Lower lobe of right lung (tissue), 2 donors: ENCODE measurements at places on chromosomes 7 and 10.

DNA sequence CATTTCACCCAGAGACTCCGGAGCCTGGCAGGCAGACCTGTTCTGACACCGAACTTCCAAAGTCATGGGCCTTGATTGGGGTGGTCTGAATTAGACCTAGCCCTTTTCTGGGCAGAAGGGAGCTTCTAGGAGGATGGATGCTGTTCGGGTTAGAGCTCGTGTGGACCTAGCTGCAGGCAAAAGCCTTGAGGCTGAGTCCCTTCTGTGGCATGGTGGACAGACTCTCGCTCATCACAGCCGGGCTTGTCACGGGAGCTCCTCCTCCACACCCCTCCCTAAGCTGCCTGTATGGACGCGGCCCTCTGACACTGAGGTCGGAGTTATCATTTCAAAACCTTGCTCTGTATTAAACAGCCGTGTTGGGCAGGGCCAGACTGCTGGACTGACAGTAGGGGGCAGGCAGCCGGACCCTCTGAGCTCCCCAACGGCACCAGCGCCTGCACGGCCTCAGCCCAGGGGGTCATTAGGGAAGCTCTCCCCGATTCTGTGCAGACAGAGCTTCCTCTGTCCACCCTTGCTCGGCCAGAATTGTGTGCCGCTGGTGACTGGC lies 2.2 kb downstream of the IRF5 start:
- peak; percentile 60 for DNase-seq

DNA sequence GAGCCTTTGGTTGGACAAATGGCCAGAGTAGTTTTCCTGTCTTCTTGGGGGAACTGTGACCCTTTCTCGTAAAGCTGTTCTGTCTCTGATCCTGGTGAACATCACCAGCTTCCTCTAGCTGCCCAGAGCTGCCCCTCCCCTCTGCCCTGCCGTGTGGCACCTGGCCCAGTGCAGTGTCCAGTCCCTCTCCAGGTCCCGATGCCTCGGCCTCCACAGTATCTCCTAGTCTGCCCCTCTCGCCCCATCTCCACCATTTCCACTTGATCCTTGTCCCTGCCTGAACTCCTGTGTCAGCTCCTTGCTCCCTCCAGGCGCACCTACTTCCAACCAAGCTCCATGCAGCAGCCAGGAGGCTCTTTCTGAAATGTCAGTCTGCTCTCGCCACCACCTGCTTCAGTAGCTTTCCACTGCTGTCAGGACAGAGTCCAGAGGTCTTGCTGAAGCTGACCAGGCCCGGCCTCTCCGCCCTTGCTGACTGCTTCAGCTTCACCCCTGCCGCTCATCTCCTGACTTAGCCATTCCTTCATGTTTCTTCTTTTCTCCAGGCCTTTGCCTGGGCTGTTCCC lies 133.6 kb downstream of the GRK5 start:
- no peak for DNase-seq

DNA sequence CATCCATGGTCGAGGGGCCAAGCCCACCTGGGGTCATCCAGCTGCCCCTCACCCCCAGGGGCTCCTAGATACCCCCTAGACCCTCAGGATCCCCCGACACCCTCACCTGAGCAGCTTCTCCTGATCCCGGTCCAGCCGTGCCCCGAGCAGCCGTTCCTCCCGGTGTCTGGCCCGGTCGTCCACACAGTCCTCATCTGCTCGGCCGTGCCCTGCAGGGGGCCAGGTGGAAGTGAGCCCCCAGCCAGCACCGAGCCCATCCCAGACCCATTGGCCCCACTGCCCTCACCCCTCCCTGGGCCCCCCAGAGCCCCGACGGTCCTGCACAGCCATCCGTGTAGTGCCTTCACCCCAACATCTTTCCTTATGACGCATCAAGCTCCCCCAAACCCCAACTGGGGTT lies 45.8 kb downstream of the TNRC18 start:
- DNase-seq = no peak

- DNase-seq = no peak
Measured at GRCh38 chr7:99457050-99457649, 8.8 kb downstream of the ATP5MF start.

GRCh38 chr7:148909568-148909967 lies 25.5 kb upstream of the EZH2 start:
- no peak for DNase-seq

DNA sequence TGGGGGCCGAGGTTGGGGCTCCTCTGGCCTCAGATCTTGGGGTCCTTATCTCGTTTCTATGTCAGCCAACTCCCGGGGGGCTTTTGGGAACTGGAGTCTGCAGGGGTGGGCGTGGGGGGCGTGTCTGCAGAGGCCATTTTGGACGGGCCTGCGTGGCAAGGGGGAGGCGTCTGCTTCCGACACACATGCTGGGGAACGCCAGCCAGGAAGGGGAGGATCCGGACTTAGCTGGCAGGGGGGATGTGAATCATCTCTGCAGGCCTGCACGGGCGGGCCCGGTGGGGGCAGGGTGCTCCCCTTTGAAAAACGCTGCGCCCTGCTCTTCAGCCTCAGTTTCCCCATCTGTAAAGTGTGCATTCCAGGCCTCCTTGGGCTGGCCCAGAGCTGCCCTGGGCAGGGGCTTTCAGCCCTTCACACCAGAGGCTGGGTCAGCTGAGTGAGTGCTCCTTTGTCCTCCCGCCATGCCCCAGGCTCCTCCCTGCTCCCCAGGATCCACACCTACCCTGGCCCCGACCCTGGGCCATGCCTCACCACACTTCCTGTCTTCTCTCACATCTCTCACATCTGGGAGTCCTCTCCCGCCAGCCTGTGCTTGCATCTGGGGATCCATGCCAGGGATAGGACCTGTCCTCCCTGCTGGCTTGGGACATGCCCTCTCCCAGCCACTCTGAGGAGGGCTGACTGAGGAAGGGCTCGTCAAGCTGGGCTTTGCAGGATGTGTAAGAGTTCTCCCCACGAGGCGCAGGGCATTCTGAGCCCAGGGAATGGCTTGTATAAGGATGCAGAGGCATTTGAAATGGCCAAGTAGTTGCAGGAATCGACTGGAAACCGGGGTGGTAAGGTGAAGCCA lies 172.6 kb upstream of the TNRC18 start:
- peak; percentile 71 for DNase-seq

DNA sequence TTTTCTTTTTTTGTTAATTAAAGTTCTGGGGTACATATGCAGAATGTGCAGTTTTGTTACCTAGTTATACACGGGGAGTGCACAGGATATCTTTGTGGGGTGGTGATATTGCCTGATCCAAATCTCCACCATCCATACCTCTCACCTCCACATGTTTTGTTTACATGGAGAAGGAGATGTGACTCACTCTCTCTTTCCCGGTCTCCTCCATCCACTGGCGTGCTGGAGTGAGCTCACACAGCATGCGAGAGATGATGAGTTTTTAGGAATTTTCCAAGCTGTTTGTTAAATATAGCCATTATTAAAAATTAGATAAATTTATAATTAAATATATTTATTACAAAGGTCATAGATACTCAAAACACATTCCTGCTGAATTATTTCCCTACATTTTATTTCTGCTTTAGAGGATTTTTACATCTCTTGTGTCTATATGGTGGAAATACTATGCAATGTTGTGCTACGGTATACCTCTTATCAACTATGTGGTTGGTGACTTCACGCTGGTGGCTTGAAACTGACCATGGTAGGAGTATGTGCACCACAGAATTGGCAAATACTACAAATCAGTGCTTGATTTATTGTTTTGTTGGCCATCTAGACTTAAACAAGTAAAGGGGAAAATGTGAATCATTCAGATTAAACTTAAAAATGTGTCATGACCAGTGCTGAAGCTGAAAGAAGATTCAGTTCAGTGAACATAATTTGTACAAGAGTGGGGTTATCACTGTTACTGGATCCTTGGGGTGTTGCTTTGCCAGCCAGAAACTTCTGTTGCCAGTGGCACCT lies 107.9 kb upstream of the FAM180A start:
- no peak for DNase-seq

GRCh38 chr10:95242581-95243317 lies 48.1 kb downstream of the PDLIM1 start:
- DNase-seq = no peak

- DNase-seq = no peak
Measured at GRCh38 chr7:92706563-92706962, 116.4 kb upstream of the FAM133B start.

GRCh38 chr10:84196083-84196482 lies 1.7 kb downstream of the CDHR1 start:
- no peak for DNase-seq

DNA sequence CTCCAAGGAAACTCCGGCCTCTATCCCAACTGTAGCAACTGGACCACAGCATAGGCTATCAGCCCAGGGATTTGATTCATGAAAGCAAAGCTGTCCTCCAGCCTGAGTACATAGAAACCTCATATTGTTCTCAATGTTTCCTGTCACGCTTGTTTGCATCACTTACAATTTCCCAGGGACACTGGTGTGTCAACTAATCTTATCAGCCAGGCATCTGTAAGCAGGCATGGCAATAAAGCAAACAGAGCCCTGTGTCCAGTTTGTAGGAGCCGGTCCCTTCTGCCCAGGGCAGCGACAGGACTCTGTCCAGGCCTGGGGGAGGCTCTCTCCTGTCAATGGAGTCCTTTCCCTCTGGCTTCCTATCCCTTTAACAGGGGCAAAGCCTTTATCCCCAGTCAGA lies 23.0 kb upstream of the CDHR3 start:
- DNase-seq = no peak

DNA sequence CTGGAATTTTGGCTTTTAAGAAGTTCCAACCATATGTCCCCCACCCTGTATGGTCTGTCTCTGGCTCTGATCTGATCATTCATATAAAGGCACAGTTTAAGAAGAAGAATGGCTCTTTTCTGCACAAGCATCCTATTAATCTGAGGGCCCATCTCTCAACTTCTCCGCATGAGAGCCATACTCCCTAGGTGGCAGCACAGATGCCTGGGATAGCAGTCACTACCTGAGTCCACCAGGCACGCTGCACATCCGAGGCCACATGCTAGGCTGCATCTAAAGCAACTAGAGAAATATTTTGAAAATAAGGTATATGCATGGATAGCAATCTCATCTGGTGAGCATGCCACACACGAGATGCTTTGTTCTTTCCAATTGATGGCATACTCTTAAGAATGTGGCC lies 565.5 kb downstream of the PARD3 start:
- DNase-seq = no peak

DNA sequence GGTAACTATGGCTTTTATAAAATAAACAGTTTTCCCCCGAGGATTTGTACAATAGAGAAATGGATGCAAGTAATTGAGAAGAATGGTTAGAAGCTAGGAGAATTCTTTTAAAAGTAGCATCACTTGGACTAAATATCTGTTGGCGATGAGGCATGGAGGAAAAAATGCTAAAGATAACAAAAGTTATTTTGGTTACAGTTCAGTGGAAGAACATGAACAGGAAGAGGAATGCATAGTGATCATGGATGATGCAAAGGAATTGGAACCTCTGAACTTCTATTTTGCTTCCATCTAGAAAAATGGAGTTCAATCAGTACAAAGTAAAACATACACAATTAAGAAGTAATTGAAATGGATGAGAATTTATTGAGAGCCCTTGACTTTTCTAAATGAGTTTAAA lies 32.9 kb downstream of the ENTPD1 start:
- no peak for DNase-seq

DNA sequence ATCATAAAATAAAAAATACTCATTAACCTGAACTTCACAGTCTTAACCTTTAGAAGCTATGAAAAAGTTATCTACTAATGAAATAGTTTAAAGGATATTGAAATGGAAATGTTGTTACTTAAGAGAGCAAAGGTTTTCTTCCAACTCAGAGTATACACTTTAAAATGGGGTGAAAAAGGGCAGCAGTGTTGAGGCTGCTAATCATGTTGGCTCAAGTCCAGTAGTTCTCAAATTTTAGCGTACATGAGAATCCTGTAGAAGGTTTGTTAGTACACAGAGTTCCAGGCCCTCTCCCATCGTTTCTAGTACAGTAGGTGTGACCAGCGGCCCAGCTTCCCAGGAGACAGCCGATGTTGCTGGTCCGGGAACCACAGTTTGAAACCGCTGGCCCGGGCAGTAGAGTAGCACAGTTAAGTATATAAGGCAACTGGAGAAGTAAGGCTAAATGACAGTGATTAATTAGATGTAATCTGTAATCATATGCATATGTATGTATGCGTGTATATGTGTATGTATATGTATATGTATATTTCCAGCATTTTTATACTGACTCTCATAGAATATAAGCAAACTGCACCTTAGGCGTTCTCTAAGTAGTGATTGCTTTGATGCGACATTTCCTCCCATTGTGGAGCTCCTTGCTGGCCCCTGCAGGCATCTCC lies 147.2 kb upstream of the PRR15 start:
- no peak for DNase-seq

GRCh38 chr7:100400656-100401055 lies 27.4 kb downstream of the PILRA start:
- DNase-seq = no peak

DNA sequence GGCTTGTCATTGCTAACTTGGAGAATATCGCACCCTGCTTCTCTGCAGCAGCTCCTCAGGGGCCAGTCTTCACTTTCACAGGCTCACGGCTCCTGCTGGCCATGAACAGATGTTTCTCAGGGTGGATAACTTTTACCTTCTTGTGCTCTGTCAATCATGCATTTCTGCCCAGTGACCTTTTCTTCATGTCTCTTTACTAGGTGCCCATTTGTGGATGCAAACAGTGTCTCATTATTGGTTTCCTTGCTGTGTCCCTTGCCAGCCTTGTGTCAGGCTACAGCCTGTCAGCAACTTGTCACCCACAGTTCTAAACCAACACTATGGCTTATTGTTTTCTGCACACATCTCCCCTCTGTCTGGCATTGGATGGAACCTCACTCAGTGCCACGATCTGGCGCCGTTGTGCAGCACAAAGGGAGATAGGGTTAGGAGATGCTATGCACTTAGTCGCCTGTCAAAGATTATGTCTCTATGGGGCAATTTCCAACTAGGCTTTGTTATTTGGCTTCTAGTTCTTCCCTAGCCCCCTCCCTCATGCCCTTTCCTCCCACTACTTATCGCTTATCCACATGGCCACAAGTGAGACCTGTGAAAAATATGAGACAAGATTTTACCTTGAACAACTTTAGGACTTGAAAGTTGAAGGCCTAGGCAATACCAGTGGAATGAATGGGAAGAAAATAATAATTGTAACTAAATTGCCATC lies 45.7 kb upstream of the NXPH1 start:
- no peak for DNase-seq

GRCh38 chr7:5703572-5704533 lies 77.6 kb downstream of the RNF216 start:
- DNase-seq = no peak

DNA sequence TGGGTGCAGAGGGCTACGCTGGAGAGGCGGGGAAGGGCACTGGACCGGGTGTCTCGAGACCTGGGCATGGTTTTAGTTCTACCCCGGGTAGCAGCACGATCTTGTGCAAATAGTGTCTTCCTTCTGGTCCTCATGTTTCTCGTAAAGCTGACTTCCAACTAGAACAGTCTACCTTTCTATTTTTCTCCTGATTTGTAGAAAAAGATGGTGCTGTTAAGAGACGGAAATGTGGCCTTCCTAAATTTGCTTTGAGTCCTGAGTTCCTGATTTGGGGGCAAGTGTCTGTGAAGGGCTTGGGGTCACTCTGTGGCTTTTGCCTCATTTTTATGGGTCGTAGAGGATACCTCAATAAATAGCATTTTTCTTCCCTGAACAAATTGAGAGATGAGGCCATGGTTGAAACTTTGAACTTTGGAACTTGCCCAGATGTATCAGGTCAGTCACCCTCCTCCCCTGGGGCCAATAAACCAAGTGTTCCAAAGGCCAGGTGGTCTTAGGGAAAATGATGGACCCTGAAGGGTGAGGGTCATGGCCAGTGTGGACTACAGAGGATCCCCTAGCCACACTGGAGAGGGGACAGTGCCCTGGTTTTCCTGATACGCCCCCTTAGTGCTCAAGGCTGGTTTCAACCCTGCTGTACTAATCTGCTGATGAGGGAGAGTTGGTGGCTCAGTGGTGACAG lies 45.2 kb downstream of the GRK5 start:
- DNase-seq = no peak

- no peak for DNase-seq
Measured at GRCh38 chr10:44386546-44387052, 1.7 kb upstream of the CXCL12 start.
